Ascending aorta (tissue), 2 donors: ENCODE measurements at places on chromosomes 2 and 18. TPM values are rescaled to one million over a fixed set of nuclear protein-coding genes. Genes with fewer than 3 reads are reported as not detected.

GALNT3 gene
- total RNA-seq, result 0.64 TPM

TOGARAM2 gene
- not detected for total RNA-seq

SGPP2 gene
- total RNA-seq, result 0.21 TPM

GRCh38 chr2:25567406-25567805 lies 106.0 kb downstream of the DTNB start:
- no peaks in the 10 kb centered on the region for H3K27me3 ChIP-seq
- H3K4me3 ChIP-seq, result no peak overlapping the region
- no peaks in the 10 kb centered on the region for H3K4me1 ChIP-seq

- H3K4me3 ChIP-seq, result peak overlapping the region; percentile 17
- peaks cover 8% of the 10 kb centered on the region for H3K4me1 ChIP-seq
- no peaks in the 10 kb centered on the region for H3K36me3 ChIP-seq
- H3K27me3 ChIP-seq, result no peaks in the 10 kb centered on the region
- peak overlapping the region; percentile 53 for H3K27ac ChIP-seq
- DNase-seq, result no peak
Observed at GRCh38 chr2:18519914-18520450, 40.5 kb downstream of the RDH14 start.

GRCh38 chr18:28068207-28068606 lies 108.7 kb downstream of the CDH2 start:
- no peaks in the 10 kb centered on the region for H3K27me3 ChIP-seq
- no peaks in the 10 kb centered on the region for H3K4me1 ChIP-seq
- no peak overlapping the region for H3K27ac ChIP-seq
- DNase-seq, result no peak
